ENCODE measurements at places on chromosomes 13 and 19.
A peak's percentile ranks its signal among the peaks of the same experiment; 100 is the strongest.

GRCh38 chr13:96403241-96403640, 313.3 kb downstream of the HS6ST3 start:
- no peak for DNase-seq

DNA sequence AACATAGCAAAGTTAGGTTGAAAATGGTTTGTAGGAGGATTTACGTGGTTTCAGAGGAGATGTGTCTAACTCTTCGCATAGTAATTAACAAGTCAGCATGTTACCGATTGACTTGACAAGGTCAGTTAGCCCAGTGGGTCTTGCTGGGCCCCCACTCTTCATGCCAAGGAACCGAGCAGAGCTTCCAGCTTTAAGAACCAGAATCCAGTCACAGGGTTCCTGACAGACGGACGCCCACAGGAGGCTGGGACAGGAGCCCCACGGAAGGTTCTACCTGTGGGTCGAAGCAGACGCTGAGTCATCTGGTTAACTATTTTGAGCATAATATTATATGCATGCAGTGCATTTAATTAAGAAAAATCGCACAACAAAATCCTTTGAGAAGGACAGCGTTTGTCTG, 3.5 kb downstream of the TMEM255B start:
- DNase-seq: no peak

- no peak for DNase-seq
These were observed 21.8 kb downstream of the FPR3 start for GRCh38 chr19:51816711-51817110.

- DNase-seq: peak; percentile 95
These were observed at the start of gene ZNF626 for GRCh38 chr19:20661150-20661819. ZNF626 (minus strand) TSS chr19:20661571; CDS start chr19:20661446, 125 bp downstream.

- DNase-seq: no peak
These were observed 122.8 kb upstream of the ARGLU1 start for GRCh38 chr13:106690779-106691178.

DNA sequence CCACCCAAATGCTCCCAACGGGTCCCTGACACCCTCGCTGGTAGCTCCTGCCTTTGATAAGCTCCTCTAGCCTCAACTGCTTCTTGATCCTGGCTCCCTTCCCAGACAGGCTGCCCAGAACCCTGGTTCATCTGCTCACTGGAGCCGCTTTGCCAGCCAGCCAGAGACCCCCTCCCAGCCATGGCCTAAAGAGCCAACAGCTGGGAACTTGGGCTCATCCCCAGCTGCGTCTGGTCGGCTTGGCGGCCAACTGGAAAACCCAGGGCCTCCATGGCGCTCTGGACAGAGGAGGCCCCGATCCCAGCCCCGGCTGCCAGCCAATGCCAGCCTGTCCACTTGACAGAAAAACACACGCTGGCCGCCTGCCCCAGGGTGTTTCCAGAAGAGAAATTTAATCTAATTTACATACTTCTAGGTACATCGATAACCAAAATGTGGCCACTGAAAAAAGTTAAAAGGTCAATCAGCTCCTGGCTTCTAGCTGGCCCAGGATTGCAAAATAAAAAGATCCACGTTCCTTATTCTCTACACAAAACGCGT, 3.0 kb upstream of the AKAP8L start:
- DNase-seq: no peak

DNA sequence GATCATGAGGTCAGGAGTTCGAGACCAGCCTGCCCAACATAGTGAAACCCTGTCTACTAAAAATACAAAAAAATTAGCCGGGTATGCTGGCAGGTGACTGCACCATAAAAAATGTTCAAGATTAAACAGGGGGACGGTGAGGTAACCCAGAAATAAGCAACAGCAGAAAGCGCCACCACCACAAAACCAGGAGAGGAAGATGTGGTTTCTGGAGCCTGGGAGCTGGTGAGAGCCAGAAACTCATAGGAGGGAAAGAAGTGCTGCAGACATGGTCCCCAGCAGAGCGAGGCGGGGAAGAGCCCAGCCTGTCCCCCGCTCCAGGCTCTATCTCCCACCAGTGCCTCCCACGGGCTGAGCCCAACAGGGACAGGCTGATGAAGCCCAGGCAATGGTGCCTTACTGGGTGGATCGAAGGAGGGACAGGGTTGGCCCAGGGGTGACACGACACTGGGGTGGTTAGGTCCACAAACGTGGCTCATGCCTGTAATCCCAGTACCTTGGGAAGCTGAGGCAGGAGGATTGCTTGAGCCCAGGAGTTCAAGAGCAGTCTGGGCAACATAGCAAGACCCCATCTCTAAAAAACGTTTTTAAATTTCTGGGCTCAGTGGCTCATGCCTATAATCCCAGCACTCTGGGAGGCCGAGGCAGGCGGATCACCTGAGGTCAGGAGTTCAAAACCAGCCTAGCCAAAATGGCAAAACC, 19.0 kb downstream of the SPC24 start:
- no peak for DNase-seq
